ENCODE measurements at places on chromosomes 6 and 20.

DNA sequence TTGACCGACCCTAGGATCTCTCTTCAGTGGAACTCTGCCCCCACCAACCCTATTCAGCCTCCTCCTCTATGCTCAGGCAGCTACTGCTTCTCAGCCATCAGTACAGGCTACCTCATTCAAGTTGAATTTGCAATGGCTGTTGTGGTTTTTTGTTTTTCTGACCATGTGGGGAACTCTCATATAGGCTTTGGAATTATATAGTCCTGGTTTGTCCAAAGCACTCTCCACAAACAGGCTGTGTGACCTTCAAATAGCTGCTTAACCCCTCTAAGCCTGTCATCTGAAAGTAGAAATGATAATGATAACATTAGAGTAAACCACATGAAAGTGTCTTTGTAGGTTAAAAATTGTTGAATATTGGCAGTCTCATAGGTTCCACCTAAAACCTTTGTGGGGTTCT is 80.3 kb downstream of the UNC5CL start:
- DNase-seq = no peak

GRCh38 chr6:15242937-15243614 is 2.8 kb upstream of the JARID2 start:
- no peak for DNase-seq

- DNase-seq = no peak
Observed at GRCh38 chr6:77363702-77364101, 99.6 kb downstream of the HTR1B start.

DNA sequence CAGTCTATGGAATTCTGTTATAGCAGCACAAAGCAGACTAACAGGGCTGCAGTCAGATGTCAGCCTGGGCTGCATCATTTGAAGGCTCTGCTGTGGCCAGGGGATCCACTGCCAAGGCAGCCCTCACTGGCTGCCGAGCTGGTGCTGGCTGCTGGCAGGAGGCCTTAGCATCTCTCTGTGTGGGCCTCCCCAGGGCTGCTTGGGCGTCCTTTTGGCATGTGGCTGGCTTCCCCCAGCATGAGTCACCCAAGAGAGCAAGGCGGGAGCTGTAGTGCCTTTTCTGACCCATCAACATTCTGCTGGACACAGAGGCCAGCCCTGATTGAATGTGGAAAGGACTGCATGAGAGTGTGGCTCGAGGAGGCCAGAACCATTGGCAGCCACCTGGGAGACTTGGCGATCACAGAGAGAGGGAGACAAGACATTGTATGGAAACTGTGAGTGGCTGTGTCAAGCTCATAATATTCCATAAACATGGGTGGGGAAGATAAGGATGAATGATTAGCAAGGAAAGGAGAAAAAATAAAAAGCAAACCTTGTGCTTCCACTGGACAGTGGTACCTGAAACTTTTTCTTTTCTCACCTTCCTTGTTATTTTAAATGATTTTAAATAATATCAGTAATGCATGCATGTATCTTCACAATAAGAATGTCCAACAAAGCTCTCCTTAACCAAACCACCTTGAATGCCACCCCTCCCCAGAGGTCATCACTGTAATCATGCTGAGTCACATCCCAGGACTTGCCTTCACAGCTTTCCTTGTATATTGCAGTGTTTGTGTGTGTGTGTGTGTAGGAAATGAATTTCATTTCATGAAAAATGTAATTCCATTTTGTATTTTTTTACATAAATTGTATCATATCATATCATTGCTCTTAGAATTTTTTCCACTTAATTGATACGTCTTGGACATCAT is 55.0 kb upstream of the VSX1 start:
- no peak for DNase-seq

DNA sequence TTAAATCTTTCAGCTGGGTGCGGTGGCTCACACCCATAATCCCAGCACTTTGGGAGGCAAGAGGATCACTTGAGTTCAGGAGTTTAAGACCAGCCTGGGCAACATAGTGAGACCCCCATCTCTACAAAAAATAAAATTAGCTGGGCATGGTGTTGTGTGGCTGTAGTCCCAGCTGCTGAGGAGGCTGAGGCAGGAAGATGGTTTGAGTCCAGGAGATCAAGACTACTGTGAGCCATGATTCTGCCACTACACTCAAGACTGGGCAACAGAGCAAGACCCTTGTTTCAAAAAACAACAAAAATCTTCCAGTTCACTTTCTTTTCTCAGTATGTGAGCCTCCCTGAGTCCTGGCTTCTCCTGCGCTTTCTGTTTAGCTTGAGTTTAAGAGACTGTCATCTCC is 7.9 kb downstream of the SDHAF4 start:
- DNase-seq = no peak

DNA sequence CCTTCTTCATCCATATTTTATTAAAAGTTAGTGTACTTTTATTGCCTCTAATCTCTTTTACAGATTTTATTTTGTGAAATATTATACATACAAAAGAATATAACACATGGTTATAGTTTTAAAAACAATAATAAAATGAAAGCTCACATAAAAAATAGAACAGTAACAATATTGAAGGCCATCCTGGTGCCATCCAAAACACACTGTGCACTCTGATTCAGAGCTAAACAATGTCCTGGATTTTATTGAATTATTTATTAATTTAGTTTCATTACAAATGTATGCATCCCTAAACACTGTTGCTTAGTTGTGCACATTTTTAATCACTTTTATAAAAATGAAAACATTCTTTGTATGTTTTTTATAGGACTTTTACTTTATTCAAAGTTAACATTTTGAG is 32.9 kb downstream of the RNF217 start:
- DNase-seq = no peak

DNA sequence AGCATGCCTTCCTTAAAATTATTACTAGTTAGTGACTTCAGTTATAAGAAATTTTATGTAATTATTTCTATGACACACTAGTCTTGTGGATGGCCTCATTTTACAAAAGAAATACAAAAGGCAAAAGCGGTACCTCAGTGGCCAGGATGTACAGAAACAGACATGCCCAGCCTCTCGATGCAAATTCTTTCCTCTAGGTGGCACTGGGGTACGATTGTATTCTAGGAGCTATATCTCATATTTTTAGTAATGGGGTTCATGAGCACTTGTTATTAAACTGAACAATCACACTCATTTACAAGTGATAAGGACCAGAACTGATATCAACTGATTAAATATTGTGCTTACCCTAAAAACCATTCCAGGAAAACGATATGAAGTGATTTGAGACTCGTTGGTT is 59.8 kb downstream of the SOD2 start:
- peak; percentile 10 for DNase-seq

DNA sequence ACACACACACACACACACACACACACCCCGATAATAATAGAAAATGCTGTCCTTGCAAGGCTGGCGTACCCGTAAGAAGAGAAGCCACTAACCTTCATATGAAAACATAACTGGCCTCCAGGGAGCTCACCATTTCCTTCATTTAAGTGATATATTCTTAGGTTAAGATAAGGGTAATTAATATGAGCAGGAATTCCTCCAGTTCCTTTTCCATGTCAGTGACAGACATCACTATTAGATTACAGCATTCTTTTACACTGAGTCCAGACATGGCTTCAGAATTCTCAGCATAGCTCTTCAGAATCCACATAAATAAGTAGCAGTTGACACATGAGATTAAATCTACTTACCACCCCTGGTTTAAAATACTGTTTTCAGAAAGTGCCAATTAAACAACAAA is 121.9 kb downstream of the SIM1 start:
- no peak for DNase-seq

DNA sequence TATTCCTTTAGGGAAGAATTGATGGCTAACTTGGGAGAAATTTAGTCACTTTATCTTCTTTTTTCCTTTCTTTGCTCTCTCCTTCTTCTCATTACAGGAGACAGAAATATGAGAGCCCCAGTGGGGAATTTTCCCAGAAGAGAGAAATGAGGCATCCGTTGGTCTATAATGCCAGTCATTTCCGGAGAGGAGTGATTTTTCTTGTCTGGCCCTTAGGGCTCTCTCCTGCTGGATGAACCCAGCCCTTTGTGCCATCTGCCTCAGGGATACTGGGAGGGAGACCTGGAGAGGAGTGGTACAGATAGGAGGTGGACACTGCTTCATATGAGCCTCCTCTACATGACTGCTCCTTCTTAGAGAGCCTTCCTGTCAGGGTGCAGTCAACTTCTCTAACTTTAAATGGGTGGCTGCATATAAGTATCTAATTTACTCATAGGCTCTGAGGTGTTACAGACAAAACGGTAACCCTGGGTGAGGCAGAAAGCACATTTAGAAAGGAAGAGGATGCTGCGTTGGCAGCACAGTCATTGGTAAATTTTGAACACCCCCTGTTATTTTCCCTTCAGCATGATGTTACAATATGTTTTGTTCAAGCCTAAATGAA is 21.9 kb downstream of the RIMS1 start:
- no peak for DNase-seq

DNA sequence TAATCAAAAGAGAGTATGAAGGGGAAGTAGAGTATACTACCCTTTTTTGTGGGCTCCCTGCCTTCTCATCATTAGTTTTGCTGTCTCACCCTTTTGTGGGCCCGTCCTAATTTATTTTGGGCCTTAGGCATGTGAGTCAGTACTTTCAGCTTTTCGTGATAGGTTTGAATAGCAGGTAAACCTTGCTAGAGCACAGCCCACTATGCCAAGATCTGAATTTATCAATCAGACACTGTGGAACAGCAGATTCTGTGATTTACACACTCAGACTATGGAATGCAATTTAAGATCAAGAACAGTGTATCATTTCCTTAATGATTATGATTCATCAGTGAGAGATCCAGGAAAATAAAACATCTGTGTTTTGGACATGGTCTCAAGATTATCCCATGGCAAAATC is 1117.1 kb downstream of the KHDRBS2 start:
- DNase-seq = no peak

DNA sequence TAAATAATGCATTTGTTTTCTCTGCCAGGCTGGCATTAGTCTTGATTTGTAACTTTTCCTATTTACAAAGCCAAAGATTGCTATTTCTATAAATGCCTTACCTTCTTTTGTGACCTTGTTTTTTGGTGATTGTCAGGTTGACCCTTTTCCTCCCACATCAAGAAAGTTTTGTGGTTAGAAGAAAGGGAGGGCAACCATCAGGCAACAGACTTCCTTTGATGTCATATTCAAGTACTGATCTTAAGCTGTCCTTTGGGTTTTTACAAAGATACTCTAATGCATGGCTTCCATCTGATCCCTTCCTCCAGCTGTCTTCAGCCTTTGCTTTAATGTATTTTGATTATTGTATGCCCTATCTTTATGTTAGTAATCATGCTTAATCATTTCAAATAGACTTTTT is 23.9 kb downstream of the RNF217 start:
- no peak for DNase-seq

DNA sequence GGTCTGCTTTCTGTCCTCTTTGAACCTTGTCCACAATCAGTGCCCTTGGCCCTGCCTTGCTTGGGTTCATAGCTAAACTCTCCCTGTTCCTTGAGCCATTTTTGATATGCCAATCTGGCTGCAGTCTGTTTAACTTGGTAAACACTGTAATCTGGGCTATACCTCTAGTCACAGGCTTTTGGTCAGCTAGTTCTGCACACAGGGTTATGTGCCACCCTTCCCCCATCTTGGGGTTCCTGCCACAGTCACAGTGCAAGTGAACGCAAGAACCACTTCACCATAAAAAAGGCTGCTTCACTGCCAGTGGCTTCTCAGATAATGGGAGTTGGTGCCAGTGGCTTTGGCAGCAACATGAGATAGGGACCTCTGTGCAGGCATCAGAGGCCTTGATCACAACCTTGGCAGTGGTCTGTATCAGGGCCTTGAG is 10.9 kb upstream of the ATRN start:
- no peak for DNase-seq

DNA sequence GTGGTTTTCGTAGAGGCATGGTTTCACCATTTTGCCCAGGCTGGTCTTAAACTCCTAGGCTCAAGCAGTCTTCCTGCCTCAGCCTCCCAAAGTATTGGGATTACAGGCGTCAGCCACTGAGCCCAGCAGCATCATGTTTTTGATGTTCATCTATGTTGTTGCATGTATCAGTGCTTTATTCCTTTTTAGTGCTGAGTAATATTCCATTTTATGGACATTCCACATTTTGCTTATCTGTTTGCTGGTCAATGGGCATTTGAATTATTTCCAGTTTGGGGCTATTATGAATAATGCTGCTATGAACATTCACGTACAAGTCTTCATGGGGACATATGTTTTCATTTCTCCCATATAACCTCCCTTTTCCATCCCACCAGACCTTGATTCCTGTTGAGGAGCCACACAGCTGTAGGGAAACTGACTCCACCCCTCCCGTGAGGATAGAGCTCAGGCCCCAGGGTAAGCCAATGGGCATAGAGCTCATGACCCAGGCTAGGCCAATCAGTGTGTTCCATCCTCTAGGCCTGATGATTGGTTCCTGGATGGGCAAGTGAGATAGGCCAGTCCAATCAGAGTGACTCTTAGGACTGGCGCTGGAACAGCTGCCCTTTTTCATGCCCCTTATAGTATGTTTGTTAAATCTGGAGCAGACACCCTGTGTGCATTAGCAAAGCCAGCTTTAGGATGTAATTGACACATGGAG is 49.5 kb downstream of the DLGAP4 start:
- DNase-seq = no peak

GRCh38 chr6:10384091-10384609 is 30.7 kb downstream of the TFAP2A start:
- no peak for DNase-seq

DNA sequence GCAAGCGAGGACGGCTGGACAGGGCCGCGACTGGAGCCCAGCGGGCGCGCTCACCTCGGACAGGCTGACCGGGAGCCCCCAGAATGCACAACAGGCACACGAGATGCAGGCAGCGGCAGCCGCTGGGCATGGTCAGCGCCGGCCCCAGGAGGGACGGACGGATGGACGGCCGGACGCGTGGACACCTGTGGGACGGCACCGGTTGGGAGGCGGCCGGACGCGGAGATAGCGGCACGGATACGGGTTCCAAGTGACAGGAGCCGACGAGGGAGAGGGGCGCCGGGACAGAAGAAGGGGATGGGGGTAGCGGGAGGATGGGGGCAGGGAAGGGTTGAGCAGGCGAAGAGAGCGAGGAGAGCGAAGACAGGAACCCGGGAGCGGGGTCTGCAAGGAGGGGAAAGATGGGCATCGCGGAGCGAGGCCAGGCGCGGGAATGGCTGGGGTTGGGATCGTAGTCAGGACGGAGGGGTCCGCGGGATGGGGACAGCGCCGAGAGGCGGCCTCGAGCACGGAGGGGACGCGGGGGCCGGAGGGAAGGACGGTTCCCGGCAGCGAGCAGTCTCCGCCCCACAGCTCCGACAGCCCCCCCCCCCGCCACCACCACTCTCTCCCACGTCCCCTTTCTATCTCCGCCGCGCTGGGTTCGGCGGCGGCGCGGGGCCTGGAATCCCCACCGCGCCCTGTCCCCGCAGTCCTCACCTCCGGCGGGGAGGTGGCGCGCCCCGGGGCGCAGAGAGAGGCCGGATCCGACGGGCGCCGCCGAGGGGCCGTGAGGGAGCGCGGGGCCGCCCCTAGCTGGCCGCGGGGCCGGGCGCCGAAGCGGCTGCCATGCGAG is 435 bp downstream of the DLK2 start:
- no peak for DNase-seq

- DNase-seq = no peak
Observed at GRCh38 chr6:25449774-25450173, 170.6 kb downstream of the CARMIL1 start.

DNA sequence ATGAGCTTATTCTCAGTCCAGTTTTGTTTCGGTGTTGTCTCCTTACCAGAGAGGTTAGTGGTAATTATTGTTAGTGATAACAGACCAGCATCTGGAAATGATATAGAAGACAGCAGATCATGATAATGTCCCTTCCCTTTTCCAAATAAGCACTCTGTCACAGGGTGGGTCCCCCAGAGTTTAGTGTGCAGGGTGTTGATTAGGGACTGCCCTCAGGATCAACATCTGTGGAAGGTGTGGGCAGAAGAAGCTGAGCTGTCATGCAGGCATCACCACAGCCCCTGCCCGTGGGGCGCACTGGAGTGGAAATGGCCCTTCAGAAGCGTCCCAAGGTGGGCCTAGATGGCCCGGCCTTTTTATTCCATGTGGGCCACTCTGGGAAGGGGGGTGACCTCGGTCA is 67.6 kb upstream of the DTNBP1 start:
- DNase-seq = no peak
